ENCODE measurements at places on chromosomes 7 and 10.

- DNase-seq = no peak
Observed at GRCh38 chr10:130045091-130045652, 65.5 kb downstream of the C10orf143 start.

DNA sequence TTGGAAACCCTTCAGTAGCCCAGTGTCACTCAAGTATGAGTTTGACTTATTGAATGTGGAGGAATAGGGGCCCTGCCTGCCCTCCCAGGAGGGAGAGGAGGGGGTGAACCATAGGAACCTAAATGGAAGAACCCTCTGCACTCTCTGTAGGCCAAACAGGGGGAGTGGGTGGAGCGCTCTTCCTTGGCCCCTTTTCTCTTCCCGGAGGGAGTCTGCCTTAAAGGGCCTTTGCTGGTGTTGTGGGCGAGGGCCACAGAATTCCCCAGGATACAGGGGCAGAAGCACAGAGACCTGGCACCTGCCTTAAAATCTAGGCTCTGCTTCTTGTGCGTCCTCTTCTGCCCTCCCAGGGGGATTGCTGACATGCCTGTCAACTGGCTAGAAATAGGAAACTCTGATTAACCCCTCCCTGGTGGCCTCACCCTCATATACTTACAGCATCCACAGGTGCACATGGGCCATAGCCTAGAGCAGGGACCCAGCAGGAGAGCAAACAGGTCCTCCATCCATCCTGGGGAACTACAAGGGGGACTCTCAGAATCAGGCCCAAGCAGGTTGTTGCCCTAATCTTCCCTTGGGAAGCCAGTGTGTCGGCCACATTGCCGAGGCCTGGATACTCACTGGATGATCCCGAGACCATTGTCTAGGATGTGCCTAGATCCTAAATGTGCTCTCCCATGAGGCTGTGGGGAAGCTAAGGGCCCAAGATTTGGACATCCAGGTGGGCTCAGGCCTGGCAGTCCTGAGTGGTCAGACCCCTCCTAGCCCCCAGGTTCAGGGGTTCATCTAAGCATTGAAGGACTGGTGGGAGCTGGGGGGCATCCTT lies 3.4 kb downstream of the TRIM8 start:
- DNase-seq = no peak

DNA sequence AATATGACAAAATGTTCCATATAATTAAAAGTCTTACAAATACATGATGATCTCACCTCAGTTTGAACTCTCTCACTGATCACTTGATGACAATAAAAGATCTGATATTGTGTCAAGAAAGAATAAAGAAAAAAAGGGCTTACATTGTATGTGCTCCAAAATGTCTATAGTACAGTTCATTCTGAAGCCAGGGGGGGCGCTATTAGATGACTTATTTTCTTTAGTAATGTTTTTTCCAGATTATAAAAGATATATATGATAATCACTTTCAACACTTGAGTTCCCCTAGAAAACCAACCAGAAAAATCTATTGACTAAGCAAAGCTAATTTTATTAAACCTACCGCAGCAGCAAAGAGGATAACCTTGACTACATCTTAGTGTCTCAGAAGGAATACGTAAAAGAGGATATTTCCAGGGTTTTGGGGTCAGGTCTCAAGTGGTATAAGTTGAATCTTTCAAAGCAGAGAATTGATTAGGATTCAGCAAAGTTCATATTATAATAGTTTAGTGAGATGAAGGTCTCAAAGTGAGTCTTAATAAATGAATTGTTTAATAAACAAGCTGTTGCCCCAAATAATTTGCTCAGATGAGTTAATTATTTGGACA lies 55.8 kb downstream of the PTN start:
- DNase-seq = peak; percentile 9

GRCh38 chr10:117268258-117268657 lies 27.3 kb downstream of the SLC18A2 start:
- DNase-seq = no peak

Measured in mesenchymal stem cell (in vitro differentiated cells and primary cell).